ENCODE measurements at places on chromosomes 7 and 10.

- DNase-seq, result no peak
Measured at GRCh38 chr7:46909601-46910051, 672.3 kb downstream of the TNS3 start.

DNA sequence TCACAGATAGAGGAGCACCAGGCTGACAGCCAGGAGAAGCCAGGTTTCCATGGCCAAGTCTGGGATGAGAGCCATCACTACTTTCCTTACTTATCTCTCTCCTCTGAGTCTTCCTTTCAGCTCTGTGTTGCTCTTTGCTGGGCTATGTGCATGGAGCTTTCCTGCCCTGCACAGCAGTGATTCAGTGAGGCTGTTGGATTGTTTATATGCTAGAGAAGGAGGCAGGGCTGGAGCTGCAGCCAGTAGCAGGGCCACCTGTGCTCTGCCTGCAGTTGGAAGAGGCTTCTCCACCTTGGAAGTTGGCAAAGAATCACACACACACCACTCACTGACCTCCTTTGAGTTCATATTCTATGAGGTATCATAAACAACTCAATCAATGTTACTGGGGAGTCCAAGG is at the start of gene CYP3A4:
Gene CYP3A4, minus strand, starts transcription at position 178 of the 400 bp plus-strand sequence. Its CDS starts 103 bp downstream, at position 75.
- DNase-seq, result no peak

- no peak for DNase-seq
Measured at GRCh38 chr10:62815381-62816075, 638 bp downstream of the EGR2 start.

GRCh38 chr10:97757471-97757870 is 14.3 kb downstream of the SFRP5 start:
- DNase-seq, result no peak

- no peak for DNase-seq
Measured at GRCh38 chr7:121382473-121382872, 13.6 kb downstream of the FAM3C start.

Measured in glomerular endothelial cell (primary cell).